ENCODE measurements at places on chromosomes 6 and 20.
A peak's percentile ranks its signal among the peaks of the same experiment; 100 is the strongest.

DNA sequence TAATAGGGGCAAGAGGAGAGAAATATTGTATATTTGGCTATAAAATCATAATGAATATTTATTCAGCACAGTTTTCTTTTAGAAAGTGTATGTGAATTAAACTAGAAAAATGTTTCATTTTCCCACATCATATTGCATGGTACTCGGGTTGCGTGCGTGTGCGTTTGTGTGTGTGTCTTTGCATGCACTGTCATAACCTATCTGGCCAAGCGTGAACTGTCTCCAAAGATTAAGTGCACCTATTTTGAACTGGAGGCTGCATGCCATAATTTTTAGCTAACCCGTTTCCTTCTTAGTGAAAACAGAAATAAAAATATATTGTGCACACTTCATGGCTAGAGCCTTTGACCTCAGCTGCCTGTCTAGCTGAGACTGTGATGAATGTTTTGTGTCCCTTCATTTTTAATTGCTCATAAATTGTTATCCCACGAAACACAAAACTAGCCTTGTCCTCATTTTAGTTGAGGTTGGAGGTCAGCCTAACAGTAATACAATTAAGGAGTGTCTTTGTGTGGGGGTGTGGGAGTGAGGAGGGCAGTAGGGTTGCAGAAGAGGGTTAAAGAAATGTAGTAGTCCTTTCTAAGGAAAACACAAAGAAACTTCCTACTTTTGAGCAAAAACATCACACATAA is 336.1 kb upstream of the POU3F2 start:
- H3K4me3 ChIP-seq: no peak overlapping the region
- H3K27ac ChIP-seq: no peak overlapping the region

- H3K27me3 ChIP-seq: no peaks in the 10 kb centered on the region
- H3K36me3 ChIP-seq: no peaks in the 10 kb centered on the region
- H3K4me1 ChIP-seq: peaks cover 12% of the 10 kb centered on the region
- H3K4me3 ChIP-seq: peak overlapping the region; percentile 63
- no peak for DNase-seq
These were observed 1.2 kb downstream of the DNMT3B start for GRCh38 chr20:32763202-32764004.

DNA sequence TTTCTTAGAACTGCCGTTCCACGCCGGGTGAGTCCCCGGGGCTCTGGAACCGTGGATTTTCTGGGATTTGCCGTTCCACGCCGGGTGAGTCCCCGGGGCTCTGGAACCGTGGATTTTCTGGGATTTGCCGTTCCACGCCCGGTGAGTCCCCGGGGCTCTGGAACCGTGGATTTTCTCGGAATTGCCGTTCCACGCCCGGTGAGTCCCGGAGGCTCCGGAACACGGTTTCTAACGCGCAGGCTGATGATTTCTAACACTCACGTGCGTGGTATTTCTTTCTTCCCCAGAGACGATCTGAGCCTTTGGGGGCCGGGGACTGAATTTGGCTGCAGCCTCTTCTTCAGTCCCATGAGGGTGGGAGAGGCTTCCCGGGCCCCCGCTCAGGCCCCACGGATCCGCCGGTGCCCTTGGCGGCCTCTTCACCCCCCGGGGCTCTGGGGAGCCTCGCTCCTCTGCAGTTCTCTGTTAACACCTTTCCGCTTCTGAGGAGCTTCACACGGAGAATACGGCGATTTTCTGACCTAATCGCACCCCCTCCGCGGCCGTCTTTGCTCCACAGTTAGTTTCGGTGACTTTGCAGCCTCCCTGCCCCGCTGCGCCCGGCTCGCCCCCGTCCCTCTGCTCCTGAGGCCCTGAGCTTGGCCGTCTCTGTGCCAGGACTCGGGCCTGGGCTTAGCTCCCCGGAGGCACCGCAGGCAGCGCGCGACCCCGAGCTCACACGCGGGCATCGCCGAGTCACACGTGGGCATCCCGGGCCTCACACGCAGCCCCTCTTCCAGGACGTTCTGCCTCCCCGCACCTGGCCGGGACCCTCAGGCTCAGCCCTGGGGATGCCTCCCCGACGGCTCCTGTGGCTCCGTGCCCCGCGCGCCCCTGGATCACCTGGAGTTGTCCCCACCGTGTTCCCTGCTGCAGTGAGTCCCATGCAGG is 7.2 kb upstream of the KIF25 start:
- H3K4me1 ChIP-seq: no peaks in the 10 kb centered on the region
- no peak for DNase-seq
- H3K36me3 ChIP-seq: no peaks in the 10 kb centered on the region
- H3K4me3 ChIP-seq: no peak overlapping the region
- H3K27me3 ChIP-seq: no peaks in the 10 kb centered on the region

- peaks cover 17% of the 10 kb centered on the region for H3K36me3 ChIP-seq
- H3K27ac ChIP-seq: no peak overlapping the region
- DNase-seq: no peak
- H3K4me1 ChIP-seq: no peaks in the 10 kb centered on the region
- no peak overlapping the region for H3K4me3 ChIP-seq
These were observed 6.5 kb downstream of the BTN2A2 start for GRCh38 chr6:26389349-26389894.

DNA sequence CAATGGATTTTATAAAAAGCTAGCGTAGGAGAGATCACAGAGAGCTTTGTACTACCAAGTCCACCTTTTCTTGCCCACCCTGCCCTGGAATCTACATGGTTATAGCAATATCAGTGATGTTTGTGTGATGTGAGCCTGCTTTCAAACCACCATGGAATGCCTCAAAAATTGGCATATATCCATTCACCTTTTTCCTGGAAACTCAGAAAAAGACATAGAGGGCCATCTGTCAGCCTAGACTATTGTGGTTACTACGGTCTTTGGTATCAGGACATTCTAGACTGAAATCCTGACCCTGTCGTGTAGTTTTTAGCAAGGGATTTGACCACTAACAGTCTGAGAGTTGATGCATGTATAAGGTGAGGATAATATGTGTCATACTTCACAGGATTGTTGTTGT is 239.6 kb downstream of the GRIK2 start:
- no peaks in the 10 kb centered on the region for H3K27me3 ChIP-seq
- no peaks in the 10 kb centered on the region for H3K4me1 ChIP-seq
- no peak overlapping the region for H3K27ac ChIP-seq
- no peaks in the 10 kb centered on the region for H3K36me3 ChIP-seq

DNA sequence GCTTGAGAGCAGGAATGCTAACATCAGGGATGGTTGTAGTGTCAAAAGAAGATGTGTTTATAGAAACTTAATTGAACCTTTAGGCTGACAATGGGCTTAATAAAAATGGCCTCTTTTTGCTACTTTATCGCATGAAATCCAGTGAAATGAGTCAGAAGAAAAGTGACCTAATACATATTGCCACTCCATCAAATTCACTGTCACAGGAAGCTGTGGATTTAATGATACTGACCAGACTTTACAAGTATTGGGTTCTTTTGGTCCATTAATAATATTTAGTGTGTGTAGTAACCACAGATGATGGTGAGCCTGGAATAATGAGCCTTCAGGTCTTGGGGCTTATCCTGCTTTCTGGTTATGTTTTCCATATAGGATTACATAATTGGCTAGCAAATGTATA is 231.8 kb upstream of the GMDS start:
- no peak for DNase-seq
- H3K36me3 ChIP-seq: no peaks in the 10 kb centered on the region
- no peak overlapping the region for H3K4me3 ChIP-seq
- H3K4me1 ChIP-seq: no peaks in the 10 kb centered on the region
- no peak overlapping the region for H3K27ac ChIP-seq

- DNase-seq: no peak
- H3K36me3 ChIP-seq: no peaks in the 10 kb centered on the region
- H3K4me3 ChIP-seq: no peak overlapping the region
- no peak overlapping the region for H3K27ac ChIP-seq
These were observed 38.1 kb upstream of the OPN5 start for GRCh38 chr6:47743744-47744143.

DNA sequence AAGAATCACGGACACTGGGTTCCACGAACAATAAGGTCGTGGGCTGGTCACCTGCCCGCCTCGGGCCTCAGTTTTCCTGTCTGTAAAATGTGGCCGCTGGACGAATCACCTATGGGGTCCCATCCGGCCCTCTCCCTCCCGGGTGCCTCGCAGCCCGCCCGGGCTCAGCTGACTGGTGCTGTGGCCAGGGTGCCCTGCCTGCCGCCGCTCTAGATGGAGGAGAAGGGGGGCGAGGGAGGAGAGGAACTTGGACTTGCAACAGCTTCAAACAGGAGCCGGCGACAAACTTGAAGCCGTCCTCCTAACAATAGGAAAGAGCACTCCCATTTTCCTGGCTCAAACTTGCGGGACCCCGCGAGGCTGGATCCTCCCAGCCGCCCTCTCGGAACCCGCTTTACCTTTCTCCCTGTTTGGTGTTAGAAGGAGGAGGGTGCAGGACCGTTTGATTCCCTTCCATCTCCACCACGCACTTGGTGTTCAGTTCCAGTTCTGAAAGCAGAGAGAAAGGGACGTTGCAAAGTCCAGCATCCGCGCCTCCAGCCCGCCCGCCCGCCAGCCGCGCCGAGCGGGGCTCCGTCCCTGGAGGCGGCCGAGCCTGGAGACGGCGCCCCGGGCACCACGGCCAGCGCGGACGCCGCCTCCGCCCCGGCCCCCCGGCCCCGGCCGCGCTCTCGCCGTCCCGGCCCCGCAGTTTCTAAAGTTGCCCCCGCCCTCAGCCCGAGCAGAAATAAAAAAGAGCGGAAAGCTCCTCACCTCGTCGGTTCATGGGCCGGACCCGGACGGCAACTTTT is 584 bp downstream of the KIF13A start:
- H3K4me1 ChIP-seq: peaks cover 9% of the 10 kb centered on the region
- no peak overlapping the region for H3K4me3 ChIP-seq
- no peak for DNase-seq
- peak overlapping the region; percentile 58 for H3K27ac ChIP-seq
- H3K36me3 ChIP-seq: no peaks in the 10 kb centered on the region

- H3K4me3 ChIP-seq: no peak overlapping the region
- no peak overlapping the region for H3K27ac ChIP-seq
- H3K36me3 ChIP-seq: no peaks in the 10 kb centered on the region
- H3K27me3 ChIP-seq: no peaks in the 10 kb centered on the region
- peaks cover 7% of the 10 kb centered on the region for H3K4me1 ChIP-seq
- DNase-seq: no peak
These were observed 27.8 kb upstream of the SRC start for GRCh38 chr20:37317994-37318640.

- H3K4me1 ChIP-seq: no peaks in the 10 kb centered on the region
- no peak overlapping the region for H3K27ac ChIP-seq
- no peaks in the 10 kb centered on the region for H3K27me3 ChIP-seq
- DNase-seq: no peak
These were observed 29.1 kb downstream of the RPS12 start for GRCh38 chr6:132843316-132844035.

GRCh38 chr6:163438298-163438939 is 23.9 kb downstream of the QKI start:
- no peaks in the 10 kb centered on the region for H3K36me3 ChIP-seq
- H3K27me3 ChIP-seq: no peaks in the 10 kb centered on the region
- H3K4me1 ChIP-seq: peaks cover 4% of the 10 kb centered on the region
- DNase-seq: no peak
- H3K27ac ChIP-seq: no peak overlapping the region

- H3K36me3 ChIP-seq: no peaks in the 10 kb centered on the region
- no peaks in the 10 kb centered on the region for H3K4me1 ChIP-seq
- no peak for DNase-seq
- no peak overlapping the region for H3K4me3 ChIP-seq
- H3K27me3 ChIP-seq: no peaks in the 10 kb centered on the region
These were observed 38.5 kb downstream of the SIM1 start for GRCh38 chr6:100426241-100426640.

GRCh38 chr20:62968378-62969178 is 16.1 kb downstream of the SLC17A9 start:
- H3K36me3 ChIP-seq: no peaks in the 10 kb centered on the region
- no peak for DNase-seq
- peaks cover 9% of the 10 kb centered on the region for H3K4me1 ChIP-seq
- H3K27me3 ChIP-seq: peaks cover 2% of the 10 kb centered on the region
- no peak overlapping the region for H3K27ac ChIP-seq

- no peak for DNase-seq
- H3K27ac ChIP-seq: no peak overlapping the region
- H3K36me3 ChIP-seq: peaks cover 5% of the 10 kb centered on the region
These were observed 33.5 kb downstream of the ZBTB2 start for GRCh38 chr6:151357758-151358436.

- H3K27me3 ChIP-seq: no peaks in the 10 kb centered on the region
- no peaks in the 10 kb centered on the region for H3K4me1 ChIP-seq
- H3K27ac ChIP-seq: no peak overlapping the region
- no peak overlapping the region for H3K4me3 ChIP-seq
- no peak for DNase-seq
These were observed 94.2 kb upstream of the MYL9 start for GRCh38 chr20:36447101-36447500.

DNA sequence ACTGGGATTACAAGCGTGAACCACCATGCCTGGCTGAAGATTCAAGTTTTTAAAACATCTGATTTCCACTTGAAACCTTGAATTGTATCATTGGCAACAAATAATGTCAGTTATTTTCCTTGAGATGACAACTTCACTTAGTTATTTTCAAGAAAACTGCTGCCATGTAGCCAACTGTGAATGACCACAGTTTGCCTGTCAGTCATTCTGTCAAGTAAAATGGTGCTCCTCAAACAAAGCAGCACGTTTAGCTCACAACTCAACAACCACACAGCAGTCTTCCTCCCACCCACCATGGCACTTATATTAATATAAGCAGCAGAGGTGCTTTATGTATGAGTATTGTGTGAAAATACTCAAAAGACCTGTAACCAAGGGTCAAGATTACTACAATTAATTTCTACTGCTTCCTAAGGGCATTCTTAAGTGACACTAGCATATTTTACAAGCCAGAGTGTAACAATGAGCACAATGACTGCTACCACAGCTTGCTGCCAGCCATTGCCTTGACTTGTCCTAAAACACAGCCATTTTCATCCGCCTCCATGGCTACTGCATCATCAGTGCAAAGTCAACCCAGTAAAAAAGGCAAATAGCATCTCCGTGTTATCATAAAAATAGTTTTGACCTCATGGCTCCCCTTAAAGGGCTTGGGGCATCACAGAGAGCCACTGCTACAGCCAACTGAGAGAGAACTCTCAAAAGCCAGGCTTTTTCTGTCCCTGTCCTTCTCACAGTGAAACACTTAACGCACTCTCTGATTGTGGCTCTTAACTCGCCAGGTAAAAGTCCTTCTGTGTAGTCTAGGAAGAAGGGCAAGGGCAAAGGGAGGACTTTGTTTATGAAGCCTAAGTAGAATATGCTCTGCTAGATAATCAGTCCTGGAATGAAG is 96.4 kb upstream of the TAB2 start:
- no peak for DNase-seq
- no peaks in the 10 kb centered on the region for H3K36me3 ChIP-seq
- no peak overlapping the region for H3K27ac ChIP-seq
- no peak overlapping the region for H3K4me3 ChIP-seq
- peaks cover 7% of the 10 kb centered on the region for H3K4me1 ChIP-seq

All from CD8-positive, alpha-beta memory T cell (primary cell).